ENCODE measurements at places on chromosomes 16 and 17.
A peak's percentile ranks its signal among the peaks of the same experiment; 100 is the strongest.

DNA sequence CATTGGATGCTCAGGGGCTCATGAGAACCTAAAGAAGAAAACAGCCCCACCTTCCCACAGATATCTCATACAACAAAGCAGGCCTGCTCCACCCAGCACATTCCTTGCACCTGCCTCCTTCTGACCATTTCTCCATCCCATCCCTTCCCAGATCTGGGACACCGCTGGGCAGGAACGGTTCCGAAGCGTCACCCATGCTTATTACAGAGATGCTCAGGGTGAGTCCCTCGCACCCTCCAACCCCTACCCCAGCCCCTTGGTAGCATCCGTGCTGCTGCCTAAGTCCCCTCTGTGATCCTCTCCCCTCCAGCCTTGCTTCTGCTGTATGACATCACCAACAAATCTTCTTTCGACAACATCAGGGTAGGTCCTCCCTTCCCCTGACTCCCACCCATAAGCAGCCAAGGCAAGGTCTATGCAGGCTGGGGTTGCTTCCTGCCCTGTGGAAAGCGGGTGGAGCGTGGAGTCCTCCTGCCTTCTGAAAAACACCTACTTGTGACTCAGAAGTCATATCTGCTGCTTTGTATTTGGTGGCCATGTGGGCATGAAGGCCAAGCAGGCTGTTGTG is 5.4 kb upstream of the NHERF1 start:
- no peak for DNase-seq

GRCh38 chr17:19933221-19933620 is 44.4 kb downstream of the AKAP10 start:
- DNase-seq = no peak

GRCh38 chr17:78349891-78350642 is 9.8 kb downstream of the SOCS3 start:
- DNase-seq = no peak

GRCh38 chr16:75443298-75443697 is 10.0 kb upstream of the CFDP1 start:
- no peak for DNase-seq

DNA sequence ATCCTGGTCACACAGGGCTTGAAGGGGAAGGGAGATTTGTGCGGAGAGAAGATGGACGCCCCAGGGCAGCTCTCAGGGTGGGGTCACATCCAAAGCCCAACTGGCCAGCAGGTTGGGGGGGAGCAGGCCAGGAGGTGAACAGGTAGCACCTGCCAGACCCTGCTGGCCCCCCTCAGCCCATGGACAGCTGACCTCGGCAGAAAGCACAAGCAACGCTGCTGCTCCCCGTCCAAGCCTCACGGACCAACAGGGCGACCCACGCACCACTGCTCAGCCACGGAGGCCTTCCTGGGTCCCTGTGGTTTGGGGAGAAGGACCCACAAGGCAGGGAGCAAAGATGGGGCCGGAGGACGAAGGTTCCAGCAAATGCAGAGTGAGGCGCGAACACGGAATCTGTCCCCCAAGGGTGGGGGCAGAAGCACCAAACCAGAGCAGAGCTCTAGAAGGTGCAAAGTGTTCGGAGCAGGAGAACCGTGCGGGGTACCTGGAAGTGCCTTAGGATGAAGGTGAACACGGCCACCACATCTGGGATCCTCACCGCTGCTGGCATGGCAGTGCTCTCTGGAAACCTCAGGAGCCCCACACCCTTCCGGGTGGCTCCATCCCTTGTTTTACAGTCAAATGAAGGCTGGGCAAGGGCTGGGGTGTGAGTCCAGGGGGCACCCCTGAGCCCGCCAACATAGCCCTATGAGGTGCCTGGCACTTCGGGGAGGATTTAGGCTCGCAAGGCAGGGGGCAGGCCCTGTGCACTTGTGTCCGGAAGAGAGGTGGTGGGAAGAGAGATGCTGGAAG is 17.9 kb downstream of the CEP295NL start:
- no peak for DNase-seq

GRCh38 chr16:30136971-30137605 is 14.1 kb upstream of the MAPK3 start:
- DNase-seq = no peak

GRCh38 chr16:74586948-74587347 is 20.0 kb downstream of the GLG1 start:
- DNase-seq = no peak

GRCh38 chr17:81354954-81355347 is 40.3 kb upstream of the BAHCC1 start:
- no peak for DNase-seq

GRCh38 chr16:88411951-88412576 is 29.3 kb downstream of the ZNF469 start:
- DNase-seq = no peak

GRCh38 chr17:75769536-75769935 is 4.5 kb upstream of the GALK1 start:
- DNase-seq = no peak

DNA sequence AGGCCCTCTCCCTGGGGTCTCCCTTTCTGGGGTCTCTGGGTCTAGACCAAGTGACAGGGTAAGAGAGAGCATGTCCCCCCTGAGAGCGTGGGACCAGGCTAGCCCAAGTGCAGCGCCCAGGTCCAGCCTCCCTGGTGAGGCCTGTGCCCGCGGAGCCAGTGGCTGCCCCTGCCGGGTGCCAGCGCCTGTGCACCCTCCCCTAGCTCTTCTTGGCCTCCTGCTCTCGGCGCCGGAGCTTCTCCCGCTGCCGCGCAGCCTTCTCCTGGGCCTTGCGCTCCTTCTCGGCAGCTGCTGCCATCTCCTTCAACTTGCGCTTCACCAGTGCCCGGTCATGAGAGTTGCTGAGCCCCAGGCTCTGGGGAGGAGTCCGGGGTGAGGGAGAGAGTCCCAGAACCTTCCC is 17.3 kb downstream of the SAMD14 start:
- no peak for DNase-seq

- DNase-seq = no peak
These were observed 11.0 kb downstream of the GPRC5C start for GRCh38 chr17:74442670-74443515.

DNA sequence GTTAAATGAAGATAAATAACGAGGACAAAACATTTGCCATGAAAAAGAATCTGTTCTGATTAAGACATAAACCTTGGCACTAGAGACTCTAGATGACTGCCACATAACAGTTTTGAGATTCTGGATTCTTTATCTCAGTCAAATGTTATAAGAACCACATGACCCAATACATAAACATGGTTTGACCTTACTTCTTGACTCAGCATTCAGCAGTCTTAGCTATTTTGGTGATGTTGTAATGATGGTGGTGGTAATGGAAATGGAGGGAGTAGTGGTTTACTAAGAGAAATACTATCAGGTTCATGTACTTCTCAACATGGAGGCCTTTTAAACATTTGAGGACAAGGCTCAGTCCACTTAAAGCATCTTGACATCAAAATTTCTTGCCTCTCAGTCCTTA is 925.4 kb downstream of the CDH11 start:
- DNase-seq = peak; percentile 19

DNA sequence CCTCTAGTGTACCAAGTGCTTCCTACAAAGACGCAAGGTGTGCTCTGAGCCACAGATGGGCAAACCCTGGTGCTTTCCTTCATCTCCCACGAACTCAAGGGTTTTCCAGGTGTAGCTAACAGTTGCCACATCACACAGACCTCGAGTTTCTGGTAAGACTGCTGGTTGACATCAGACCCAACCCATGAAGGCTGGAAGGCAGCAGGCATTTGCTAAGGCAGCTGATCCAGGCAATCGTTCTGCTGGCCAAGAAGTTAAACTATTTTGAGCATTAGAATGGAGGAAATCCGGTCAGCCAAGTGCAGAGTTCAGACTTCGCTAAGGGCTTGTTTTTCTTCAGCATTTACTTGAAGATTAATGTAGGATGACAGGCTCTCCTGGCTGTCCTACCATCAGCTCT is 11.5 kb downstream of the HAS3 start:
- DNase-seq = no peak

GRCh38 chr17:5123343-5124124 is 7.7 kb downstream of the USP6 start:
- no peak for DNase-seq

DNA sequence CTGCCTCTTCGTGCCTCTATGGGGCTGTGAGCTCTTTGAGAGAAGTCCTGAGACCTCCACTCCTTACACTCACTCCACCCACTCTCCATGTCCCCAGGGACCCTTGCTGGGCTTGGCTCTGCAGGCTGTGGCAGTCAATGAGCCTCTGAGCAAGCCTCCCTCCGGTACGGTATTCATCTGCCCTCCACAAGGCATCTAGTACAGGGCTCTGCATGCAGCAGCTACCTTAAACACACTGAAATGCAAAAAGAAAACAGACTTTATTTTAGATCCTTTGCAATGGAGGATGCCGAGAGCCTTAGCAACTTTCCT is 38.9 kb upstream of the SMPD3 start:
- no peak for DNase-seq

DNA sequence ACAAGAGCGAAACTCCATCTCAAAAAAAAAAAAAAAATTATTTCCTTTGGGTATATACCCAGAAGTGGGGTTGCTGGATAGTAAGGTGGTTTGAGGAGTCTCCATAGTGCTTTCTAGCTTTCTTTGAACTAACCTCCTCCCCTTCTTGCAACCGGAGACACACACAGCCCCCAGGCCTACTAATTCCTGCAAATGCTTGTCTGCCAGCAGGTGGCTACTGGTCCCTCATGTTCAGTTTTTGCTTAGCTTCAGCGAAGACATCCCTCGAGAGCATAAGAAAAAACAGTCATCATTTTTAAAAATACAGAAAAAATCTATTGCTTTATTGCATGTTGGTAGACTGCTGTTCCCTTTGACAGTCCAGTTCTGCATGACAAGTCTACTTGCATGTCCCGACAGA is 439.0 kb downstream of the UTP18 start:
- no peak for DNase-seq

GRCh38 chr17:38556239-38556638 is 49.5 kb downstream of the SRCIN1 start:
- DNase-seq = no peak

- DNase-seq = no peak
These were observed 1253.7 kb upstream of the CDH8 start for GRCh38 chr16:63289834-63290460.

Measured in HS-5 (cell line).